ENCODE measurements at places on chromosomes 11 and 22.

DNA sequence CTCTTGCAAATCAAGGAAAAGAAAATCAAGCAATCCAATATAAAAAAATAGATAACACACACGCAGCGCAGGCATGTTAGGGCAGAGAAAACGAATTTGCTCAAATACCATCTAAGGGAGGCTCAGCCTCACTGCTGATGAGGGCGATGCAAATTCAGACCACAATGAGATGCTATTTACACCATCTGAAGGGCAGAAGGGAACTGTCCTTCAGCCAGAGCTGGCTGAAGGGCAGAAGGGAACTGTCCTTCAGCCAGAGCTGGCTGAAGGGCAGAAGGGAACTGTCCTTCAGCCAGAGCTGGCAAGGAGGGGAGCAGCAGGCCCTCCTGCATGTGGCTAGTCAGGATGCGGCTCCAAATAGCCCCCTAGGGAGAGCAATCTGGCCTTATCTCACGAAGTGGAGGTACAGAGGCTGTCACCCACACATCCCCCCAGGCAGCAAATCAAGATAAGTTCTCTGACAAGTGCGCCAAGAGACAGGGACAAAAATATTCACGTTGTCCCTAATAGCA lies 7.6 kb upstream of the SLC39A13 start:
- H3K4me1 ChIP-seq: no peaks in the 10 kb centered on the region
- H3K27ac ChIP-seq: no peak overlapping the region
- DNase-seq: peak; percentile 24
- H3K27me3 ChIP-seq: no peaks in the 10 kb centered on the region

GRCh38 chr11:42773729-42774128 lies 538.1 kb upstream of the API5 start:
- no peaks in the 10 kb centered on the region for H3K36me3 ChIP-seq
- H3K27me3 ChIP-seq: no peaks in the 10 kb centered on the region
- DNase-seq: peak; percentile 13
- no peak overlapping the region for H3K4me3 ChIP-seq

- peak overlapping the region; percentile 49 for H3K27ac ChIP-seq
- H3K36me3 ChIP-seq: no peaks in the 10 kb centered on the region
- H3K4me3 ChIP-seq: no peak overlapping the region
These were observed 9.9 kb upstream of the EIF4G2 start for GRCh38 chr11:10818594-10818993.

GRCh38 chr11:30345644-30346043 lies 22.7 kb downstream of the ARL14EP start:
- DNase-seq: no peak
- no peak overlapping the region for H3K27ac ChIP-seq
- no peaks in the 10 kb centered on the region for H3K4me1 ChIP-seq
- H3K36me3 ChIP-seq: no peaks in the 10 kb centered on the region
- H3K27me3 ChIP-seq: no peaks in the 10 kb centered on the region

Data from GM23248 (cell line).